PC-9 (cell line): ENCODE measurements at places on chromosomes 2 and 18. TPM values are rescaled to one million over a fixed set of nuclear protein-coding genes. Genes with fewer than 3 reads are reported as not detected.

GRCh38 chr18:50573679-50574078 is 13.8 kb downstream of the MAPK4 start:
- H3K4me1 ChIP-seq, result no peaks in the 10 kb centered on the region
- no peaks in the 10 kb centered on the region for H3K27me3 ChIP-seq
- H3K36me3 ChIP-seq, result no peaks in the 10 kb centered on the region

GRCh38 chr18:58581265-58581664 is 47.6 kb downstream of the ALPK2 start:
- peaks cover 25% of the 10 kb centered on the region for H3K4me1 ChIP-seq
- no peaks in the 10 kb centered on the region for H3K36me3 ChIP-seq
- H3K27me3 ChIP-seq, result no peaks in the 10 kb centered on the region
- no peak overlapping the region for H3K27ac ChIP-seq
- H3K4me3 ChIP-seq, result no peak overlapping the region

GRCh38 chr2:181679544-181679979 is 755 bp downstream of the NEUROD1 start:
- H3K27ac ChIP-seq, result no peak overlapping the region
- no peaks in the 10 kb centered on the region for H3K36me3 ChIP-seq
- no peak overlapping the region for H3K4me3 ChIP-seq
- DNase-seq, result no peak

Gene ST6GAL2
- total RNA-seq, result not detected in 2 replicates

Gene UPP2
- total RNA-seq, result not detected in 2 replicates

Gene HADHB
- total RNA-seq, result 72.7 and 73.1 TPM in 2 replicates

Gene CGREF1
- total RNA-seq, result 0.37 TPM in 1 of 2 replicates, not detected in the other

Gene ELOA2
- not detected in 2 replicates for total RNA-seq
